ENCODE measurements at places on chromosomes 12 and 14.

DNA sequence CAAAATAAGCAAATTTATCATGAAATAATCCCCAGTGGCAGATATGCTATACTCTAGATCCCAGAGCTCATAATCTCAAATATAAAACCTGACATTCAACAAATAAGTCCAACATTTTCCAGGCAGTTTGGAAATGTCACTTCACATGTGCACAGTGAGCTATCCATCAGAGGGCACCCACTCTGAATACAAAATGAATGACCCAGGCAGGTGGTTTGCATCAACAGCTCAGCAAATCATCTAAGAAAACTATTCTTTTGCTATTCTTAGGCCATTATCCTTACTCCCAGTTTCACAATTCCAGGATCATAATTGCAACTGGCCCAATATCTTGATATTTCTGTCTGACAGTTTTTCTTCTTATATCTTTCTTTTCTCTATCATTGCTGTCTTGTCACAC is 38.5 kb downstream of the TRIM9 start:
- DNase-seq, result no peak

DNA sequence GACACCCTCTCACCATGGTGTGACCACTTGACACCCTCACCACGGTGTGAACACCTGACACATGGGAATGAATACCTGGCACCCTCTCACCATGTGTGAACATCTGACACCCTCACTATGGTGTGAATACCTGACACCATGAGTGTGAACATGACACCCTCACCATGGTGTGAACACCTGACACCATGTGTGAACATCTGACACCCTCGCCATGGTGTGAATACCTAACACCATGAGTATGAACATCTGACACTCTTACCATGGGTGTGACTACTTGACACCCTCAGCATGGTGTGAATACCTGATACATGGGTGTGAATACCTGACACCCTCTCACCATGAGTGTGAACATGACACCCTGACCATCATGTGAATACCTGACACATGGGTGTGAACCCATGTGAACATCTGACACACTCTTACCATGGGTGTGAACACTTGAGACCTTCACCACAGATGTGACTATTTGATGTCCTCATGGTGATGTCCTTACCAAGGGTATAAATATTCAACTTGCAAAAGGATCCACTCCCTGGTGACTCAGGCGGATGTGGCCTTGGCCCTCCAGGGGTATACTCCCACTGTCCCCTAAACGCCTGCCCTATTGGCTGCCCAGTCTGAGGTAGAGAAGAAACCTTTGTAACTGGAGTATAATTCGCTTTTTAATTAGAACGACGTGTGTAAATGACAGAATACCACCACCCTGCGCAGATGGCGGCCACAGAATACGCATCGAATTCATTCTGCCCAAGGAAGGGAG is 29.1 kb downstream of the RFLNA start:
- no peak for DNase-seq

- no peak for DNase-seq
Measured at GRCh38 chr12:62686938-62687337, 220.3 kb downstream of the MON2 start.

- no peak for DNase-seq
Measured at GRCh38 chr12:56476972-56477432, 8.6 kb downstream of the SPRYD4 start.

DNA sequence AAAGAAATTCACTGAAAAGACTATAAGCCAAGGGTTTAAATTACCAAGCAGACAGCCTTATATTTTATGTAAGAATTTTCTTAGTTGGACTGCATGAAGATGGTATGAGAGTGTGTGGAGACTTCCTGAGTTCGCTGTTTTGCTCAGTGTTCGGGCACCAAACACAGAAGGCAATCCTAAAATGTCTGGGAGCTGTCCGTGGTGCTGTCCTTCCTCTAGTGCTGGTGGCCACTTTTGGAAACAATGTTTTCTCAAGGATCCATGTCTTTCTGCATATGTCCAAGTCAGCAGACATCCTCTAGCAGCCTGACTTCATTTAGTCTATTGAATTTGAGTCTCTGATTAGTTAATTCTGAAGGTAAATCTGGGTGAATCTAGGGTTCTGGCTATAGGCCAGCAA is 135.8 kb downstream of the SLC8A3 start:
- DNase-seq, result no peak

DNA sequence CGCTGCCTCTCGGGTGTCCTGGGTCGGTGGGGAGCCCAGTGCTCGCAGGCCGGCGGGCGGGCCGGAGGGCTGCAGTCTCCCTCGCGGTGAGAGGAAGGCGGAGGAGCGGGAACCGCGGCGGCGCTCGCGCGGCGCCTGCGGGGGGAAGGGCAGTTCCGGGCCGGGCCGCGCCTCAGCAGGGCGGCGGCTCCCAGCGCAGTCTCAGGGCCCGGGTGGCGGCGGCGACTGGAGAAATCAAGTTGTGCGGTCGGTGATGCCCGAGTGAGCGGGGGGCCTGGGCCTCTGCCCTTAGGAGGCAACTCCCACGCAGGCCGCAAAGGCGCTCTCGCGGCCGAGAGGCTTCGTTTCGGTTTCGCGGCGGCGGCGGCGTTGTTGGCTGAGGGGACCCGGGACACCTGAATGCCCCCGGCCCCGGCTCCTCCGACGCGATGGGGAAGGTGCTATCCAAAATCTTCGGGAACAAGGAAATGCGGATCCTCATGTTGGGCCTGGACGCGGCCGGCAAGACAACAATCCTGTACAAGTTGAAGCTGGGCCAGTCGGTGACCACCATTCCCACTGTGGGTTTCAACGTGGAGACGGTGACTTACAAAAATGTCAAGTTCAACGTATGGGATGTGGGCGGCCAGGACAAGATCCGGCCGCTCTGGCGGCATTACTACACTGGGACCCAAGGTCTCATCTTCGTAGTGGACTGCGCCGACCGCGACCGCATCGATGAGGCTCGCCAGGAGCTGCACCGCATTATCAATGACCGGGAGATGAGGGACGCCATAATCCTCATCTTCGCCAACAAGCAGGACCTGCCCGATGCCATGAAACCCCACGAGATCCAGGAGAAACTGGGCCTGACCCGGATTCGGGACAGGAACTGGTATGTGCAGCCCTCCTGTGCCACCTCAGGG is 679 bp downstream of the ARF6 start:
- DNase-seq, result no peak

DNA sequence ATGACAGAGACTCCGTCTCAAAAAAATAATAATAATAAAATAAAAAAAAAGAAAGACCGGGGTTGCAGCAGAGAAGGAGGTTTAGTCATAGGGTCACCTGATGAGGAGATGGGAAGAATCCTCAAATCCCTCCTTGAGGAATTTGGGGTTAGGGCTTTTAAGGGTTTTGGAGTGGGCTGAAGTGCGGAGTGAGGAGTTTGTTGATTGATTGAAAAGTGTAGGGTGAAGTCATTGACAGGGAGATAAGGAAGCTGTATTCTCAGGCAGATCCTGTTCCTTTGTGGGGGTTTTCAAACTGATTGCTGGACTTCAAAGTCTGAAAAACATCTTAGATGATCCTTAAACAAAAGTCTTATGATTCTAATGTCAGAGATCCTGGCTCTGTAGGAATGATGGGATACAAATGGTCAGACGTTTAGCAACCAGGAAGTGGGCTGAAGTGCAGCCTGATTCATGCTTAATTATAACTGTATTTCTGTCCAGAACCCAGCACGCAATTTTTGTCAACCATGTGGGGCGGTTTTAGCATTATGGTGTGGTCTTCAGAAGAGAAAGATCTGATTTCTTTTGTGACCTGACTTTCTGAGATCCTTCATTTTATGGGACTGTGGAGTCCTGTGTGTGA is 16.0 kb downstream of the FNTB start:
- DNase-seq, result no peak

DNA sequence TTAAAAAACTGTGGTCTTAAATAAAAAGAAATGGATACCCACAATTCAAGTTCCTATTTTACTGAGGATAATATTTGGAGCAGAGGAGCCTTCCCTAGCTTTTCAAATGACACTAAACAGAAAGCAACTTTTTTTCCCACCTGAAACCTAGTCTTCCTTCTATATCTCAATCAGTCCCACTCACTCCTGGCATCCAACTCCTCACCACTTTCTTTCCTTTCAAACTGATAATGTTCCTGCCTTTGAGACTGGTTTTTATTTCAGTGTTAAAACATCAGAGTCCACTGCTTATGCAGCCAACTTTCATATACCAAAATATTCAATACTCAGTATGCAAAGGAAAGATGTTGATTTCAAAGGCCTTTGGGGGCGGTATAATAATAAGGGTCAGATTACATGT is 225.6 kb downstream of the GXYLT1 start:
- no peak for DNase-seq

DNA sequence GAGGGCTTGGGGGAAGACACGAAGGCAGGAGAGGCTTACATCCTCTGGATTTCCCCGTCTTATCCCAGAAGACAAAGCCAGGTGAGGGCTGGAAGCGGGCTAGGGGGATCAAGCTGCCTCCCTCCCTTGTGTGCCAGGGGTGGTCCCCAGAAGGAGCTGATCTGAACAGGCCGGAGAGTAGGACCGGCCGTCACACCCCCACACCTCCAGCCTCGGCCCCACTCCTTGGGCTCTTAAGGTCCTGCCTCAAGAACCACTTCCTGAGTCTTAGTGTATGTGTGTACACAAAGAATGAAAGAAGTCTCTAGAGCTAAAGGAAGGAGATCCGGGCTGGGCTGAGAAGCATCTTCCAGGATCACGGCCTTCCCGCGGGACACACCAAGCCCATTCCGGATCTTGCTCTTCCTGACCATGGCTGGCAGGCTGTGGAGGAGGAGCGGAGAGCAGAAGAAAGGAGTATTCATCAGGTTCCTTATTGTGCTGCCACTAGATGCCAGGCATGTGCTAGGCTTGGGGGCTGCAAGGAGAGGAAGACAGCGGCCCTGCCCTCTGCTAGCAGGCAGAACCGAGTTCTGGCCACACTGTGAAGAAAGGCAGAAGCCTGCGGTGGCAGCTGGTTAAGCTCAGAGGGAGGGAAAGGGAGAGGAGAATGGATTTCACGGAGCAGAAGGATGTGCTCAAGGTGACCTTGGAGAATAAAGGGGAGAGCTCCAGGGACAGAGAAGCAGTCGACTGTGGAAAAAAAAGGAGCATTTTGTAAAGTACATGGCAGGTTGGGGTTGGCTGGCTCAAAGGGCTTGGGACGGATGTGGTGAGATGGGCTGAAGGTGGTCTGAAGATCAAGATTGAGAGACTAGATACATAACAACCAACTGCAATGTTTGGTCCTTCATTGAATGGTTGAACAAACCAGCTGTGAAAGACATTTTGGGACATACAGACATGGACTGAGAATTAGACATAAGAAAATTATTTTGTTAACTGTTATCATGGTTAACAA is 1.3 kb upstream of the CD63 start:
- DNase-seq, result no peak

DNA sequence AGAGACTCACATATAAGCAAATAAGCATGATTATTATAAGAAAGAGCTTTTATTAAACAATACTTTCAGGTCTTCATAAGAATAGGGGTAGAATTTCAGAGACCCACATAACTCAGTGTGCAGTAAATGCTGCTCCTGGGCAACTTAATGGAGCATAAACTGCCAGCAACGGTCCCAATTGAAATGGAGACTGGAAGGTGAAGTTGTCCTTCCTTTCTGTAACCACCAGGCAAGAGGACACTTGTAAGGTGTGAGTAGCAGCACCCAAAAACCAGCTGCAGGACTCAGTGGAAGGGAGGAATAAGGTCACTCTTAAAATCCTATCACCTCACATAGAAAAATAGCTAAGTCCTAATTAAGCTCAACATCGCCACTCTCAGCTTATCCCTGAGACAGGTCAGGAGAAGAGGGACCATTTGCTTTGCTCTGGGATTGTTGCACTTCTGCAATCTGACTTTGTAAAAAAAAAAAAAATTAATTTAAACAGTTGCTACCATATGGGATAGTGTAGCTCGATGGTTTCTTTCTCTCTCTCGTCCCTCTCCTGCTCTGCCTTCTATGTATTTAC is 22.7 kb upstream of the LTA4H start:
- DNase-seq, result no peak

DNA sequence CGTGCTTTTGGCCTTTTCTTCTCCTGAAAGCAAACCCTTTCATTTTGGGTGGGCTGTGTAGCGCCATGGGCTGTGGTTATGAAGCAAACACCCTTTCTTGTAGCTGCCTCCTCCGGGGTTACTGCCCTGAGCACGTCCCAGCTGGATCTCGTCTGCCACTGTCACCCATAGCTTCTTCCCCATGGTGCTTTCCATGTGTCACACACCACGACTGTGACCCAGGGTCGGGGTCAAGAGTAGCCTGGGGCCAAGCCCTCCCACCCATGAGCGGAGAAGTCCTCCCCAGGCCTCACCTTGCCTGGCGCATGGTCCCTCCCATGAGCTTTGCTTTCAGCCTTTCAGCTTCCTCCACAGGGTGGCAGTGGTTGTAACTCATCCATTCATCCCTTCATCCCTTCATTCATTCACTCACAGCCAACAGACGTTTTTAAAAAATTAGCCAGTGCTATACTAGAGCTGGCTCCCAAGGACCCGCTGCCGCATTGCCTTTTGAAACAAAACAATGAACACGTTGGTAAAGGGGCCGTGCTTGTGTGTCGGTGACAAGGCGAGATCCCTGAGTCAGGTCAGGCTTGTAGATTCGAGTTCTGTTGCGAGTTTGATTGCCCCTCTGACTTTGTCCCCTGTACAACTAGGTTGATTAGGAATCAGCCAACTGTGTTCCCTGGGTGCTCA is 29.5 kb downstream of the MEG3 start:
- no peak for DNase-seq

DNA sequence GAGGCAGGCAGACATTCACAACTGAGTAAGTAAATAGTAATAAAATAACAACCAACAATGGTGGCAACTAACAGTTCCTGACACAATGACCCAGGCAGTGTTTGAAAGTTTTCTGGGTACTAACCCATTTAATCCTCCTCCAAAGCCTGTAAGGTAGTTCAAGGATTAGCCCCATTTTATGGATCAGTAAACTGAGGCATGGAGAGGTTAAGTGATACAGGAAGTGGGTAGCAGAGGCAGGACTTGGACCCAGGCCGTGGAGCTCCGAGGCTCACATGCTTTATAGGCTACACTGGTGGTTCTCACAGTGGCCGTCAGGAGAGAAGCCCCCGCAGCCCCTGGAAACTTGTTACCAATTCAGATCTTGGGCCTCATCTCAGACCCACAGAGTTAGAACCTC is 17.5 kb downstream of the CRACR2A start:
- DNase-seq, result no peak

GRCh38 chr14:34685819-34686428 is 28.5 kb downstream of the CFL2 start:
- DNase-seq, result no peak

- DNase-seq, result no peak
Measured at GRCh38 chr12:85441741-85442140, 161.7 kb downstream of the ALX1 start.

GRCh38 chr12:114986849-114987248 is 302.9 kb upstream of the TBX3 start:
- no peak for DNase-seq

DNA sequence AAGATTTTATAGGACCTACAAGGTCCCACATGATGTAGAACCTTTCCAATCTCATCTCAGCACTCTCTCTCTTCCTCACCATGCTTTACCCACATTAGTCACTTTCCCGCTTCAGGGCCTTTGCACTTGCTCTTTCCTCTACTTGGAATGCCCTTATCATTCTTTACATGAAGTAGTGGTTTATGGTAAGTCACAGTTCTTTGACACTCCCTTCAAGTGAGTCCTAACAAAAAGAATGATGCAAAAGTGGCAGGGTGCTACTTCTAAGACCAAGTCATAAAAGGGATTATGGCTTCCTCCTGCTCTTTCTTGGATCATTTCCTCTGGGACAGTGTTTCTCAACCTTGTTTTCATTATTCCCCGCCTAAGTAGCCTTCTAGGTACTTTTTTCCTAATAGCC is 13.1 kb downstream of the TMBIM4 start:
- no peak for DNase-seq

- no peak for DNase-seq
Measured at GRCh38 chr14:23544511-23545447, 6.8 kb downstream of the ZFHX2 start.

GRCh38 chr12:16437281-16437816 is 89.9 kb downstream of the MGST1 start:
- no peak for DNase-seq

Data from GM12878 (cell line).